ENCODE measurements at places on chromosomes 3 and 15. TPM values are rescaled to one million over a fixed set of nuclear protein-coding genes. Genes with fewer than 3 reads are reported as not detected.

DNA sequence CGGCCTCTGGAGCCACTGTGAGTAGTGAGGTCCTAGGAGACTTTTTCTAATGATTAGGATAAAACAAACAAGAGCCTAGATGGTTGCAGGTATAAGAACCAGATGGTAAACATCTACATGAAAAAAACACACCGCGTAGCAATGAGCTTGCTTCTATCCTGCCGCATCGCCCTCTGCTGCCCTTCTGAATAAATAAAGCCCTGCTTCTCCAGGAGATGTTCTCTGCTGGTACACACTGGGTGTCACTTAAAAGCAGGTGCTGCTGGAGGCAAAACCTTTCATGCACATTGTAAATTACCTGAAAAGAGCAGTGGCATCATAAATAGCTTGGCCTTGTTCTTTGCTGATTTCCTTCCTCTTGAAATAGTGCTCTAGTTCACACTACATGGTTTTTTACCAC lies 164.4 kb upstream of the TOPAZ1 start:
- no peak for DNase-seq

GRCh38 chr3:37680401-37680800 lies 181.3 kb upstream of the CTDSPL start:
- no peak for DNase-seq

- DNase-seq, result no peak
These were observed 19.8 kb downstream of the CYP19A1 start for GRCh38 chr15:51318382-51319150.

Gene TICRR
- 2.9 TPM for total RNA-seq

GRCh38 chr3:8983591-8983990 lies 20.3 kb upstream of the RAD18 start:
- no peak for DNase-seq

Gene CCR3
- not detected for total RNA-seq

Gene RPL39L
- 10.7 TPM for total RNA-seq

DNA sequence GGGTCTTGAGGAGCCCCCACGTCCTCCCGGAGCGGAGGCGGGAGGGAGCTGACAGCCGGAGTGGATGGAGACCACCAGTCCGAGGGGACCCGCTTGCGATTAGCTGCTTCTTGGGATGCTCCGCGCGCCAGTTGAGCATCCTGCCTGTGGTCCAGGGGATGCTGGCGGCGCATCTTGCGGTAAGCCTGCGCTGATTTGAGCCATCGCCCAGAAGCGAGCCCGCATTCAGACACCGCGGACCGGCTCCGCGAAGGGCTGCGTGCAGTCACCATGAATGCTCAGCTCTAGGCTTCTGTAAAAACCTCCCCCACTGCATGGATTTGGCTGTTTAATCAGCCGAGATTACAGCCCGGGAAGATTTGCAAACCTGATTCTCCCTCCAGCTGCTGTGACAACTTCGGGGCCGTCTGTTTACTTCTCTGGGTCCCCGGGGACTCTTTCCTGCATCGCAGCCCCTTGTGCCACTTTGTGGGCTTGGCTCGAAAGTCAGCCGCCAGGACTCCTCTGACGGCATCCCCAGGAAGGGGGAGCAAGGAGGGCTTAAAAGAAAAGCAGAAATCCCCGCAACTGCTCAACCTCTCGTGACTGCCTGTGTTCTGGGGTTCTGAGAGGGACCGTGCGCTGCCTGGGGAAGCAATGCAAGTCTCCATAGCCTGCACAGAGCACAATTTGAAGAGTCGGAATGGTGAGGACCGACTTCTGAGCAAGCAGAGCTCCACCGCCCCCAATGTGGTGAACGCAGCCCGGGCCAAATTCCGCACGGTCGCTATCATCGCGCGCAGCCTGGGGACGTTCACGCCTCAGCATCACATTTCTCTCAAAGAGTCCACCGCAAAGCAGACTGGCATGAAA lies 171.1 kb downstream of the KCNAB1 start:
- no peak for DNase-seq

Gene LINGO1
- total RNA-seq, result 1.8 TPM

GRCh38 chr15:63072023-63072650 lies 29.6 kb downstream of the TPM1 start:
- DNase-seq, result no peak

GRCh38 chr15:73650416-73651126 lies 17.4 kb upstream of the NPTN start:
- no peak for DNase-seq

DNA sequence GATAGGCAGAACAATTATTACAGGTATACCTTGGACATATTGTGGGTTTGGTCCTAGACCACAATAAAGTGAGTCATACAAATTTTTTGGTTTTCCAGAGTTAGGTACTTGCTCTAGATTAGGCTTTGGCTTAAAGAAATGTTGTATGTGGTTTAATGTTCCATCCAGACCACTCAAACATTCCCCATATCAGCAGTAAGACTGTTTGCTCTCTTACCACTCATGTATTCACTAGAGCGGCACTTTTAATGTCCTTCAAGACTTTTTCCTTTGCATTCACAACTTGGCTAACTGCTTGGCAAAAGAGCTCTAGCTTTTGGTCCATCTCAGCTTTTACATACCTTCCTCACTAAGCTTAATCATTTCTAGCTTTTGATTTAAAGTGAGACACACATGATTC lies 250.5 kb upstream of the SETMAR start:
- no peak for DNase-seq

DNA sequence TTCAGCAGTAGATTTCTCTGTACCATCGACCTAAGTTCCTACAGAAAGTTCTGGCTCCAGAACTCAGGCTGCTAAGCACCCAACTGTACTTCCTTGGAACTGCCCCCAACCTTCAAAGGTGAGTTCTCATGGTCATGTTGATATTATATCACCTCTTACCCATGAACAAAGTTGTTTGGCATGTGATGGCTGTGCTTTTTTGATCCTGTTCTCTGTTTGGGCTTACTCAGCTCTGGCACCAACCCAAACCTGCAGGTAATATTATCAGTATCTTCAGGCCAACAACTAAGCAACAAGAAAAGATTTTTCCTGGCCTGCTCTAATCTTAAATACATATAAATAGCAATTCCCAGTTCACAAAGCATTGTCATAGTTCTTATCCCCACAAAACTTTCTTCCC lies 318.7 kb upstream of the LMCD1 start:
- no peak for DNase-seq

Gene C3orf70
- 29.9 TPM for total RNA-seq

Gene ISG20
- 1.7 TPM for total RNA-seq

- no peak for DNase-seq
These were observed 74.7 kb upstream of the SNRK start for GRCh38 chr3:43211681-43212080.

DNA sequence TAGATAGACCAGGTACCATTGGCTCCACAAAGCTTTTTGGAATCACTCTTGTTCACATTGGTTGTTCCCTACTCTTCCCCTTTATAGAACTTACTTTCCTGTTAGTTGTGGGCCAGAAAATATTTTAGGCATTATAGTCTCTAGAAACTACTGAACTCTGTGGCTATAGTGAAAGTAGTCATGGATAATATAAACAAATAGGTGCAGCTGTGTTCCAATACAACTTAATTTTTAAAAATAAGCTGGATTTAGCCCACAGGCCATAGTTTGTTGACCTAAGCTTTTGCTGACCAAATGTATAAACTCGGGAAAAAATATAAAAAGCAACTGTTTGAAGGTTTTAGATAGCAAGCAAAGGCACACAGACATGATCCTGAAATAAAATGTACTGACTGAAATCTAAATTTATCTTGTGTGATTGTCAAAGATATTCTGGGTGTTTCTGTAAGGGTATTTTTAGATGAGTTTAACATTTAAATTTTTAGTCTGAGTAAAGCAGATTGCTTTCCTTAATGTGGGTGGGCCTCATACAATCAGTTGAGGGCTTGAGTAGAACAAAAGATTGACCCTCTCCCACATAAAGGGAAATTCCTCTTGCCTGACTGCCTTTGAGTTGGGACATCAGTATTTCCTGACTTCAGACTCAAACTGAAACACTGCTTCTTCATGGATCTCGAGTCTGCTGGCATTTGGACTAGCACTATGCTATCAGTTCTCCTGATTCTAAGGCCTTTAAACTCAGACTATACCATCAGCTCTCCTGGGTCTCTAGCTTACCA lies 13.2 kb downstream of the IQCB1 start:
- no peak for DNase-seq

Gene SLC12A1
- total RNA-seq, result not detected

GRCh38 chr3:38585791-38586420 lies 63.6 kb downstream of the SCN5A start:
- no peak for DNase-seq

DNA sequence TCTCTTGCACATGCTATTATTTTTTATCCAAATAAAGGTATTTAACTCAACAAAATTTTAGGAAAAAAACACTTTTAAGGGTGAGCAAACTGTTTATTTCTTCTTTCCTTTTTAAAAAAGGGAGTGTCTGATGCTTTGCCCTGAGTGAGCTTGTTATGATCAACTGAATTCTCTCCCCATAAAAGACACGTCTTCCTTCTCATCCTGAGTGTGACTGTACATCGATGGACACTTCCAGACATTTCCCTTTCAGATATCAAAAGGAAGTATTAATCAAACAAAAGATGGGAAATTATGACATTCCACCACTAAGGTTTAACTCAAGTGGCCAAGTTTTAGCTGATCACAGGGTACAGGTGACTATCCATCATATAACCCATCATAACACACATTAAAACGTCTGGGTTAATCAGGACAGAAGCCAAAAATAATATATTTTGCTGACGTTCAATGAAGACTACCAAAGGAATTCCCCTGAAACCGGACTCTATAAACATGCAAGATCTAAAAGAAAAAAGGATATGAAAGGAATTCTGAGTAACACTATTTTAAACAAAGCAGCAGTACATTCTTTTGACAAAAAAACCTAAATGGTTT lies 354.8 kb downstream of the MECOM start:
- DNase-seq, result no peak

GRCh38 chr15:29889542-29890329 lies 67.5 kb upstream of the TJP1 start:
- no peak for DNase-seq

DNA sequence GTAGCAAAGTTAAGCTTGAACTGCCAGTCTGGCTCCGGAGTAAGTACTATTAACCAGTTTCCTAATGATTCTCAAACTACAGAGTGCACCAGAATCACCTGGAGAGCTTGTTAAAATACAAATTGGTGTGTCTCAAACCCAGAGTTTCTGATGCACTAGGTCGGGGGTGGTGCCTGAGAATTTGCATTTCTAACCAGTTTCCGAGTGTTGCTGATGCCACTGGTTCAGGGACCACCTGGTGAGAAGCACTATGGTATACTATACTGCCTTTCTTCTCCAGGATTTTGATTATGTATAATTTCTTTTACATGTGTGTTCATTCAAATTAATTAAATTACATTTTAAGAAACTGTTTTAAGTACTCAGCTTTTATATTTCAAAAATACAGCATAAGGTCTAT lies 48.8 kb upstream of the PLSCR5 start:
- no peak for DNase-seq

DNA sequence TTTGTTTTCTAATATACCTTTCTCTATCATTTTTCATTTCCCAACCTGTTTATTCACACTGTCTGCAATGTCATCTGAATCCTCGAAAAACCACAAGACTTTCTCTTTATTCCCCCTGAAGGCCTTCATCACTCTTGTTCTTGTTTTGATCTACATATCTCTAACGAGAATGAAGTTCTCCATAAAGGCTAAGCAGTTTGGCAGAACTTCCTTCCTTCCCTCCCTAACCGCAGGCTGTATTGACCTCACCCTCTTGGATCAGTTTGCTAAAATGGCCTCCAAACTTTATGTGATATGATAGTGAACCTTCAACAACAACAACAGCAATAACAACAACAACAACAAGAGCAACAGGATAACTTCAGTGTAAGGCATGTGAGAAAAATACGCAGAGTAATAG lies 392.8 kb downstream of the TIGIT start:
- DNase-seq, result no peak

Gene TGM4
- total RNA-seq, result not detected

DNA sequence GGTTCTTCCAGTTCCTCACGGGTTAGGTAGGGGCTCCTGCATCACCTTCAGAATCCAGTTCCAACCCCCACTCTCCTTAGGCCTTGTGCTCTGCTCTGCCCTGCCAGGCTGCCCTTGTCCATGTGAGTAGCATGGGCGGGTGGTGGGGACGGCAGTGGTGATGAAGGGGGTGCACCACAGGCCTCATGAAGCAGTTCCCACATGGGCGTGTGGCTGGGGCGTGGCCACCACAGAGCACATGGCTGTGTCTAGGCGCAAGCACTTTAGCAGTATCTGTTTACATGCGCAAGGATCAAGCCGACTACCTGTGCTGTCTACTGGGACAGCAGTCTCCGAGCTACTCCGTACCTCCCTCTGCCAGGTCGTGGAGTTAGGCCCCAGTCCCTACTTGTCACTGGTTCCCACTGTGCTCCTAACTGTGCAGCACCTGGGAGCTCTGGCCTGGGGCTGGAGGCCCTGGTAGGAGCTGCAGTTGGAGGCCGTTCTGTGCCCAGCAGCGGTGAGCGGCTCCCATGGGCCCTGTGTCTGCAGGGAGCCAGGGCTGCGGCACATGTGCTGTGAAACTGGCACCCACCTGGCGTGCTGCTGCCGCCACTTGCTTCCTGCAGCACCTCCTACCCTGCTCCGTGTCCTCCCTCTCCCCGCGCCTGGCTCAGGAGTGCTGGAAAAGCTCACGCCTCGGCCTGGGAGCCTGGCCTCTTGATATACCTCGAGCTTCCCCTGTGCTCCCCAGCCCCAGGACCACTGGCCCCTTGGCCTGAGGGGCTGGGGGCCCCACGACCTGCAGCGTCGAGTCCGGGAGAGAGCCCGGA lies 53.5 kb downstream of the PLXNA1 start:
- DNase-seq, result no peak

Gene ANKRD63
- not detected for total RNA-seq

DNA sequence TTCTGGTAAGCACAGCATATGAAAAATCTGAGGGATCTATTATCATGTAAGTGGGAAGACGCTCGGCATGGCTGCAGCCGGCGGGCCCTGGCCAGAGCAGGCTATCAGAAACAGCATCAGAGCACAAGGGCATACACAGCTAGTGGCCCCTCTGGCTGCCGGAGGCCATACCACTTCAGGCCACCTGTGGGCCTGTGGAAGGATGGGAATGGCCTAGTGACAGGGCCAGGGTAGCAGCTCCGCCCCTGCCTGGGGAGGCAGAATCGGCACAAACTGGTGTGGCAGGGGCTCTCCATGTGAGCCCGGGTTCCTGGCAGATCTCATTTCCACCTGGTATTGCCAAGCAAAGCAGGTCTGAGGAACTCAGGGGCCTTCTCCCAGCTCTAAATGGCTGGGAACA lies 46.4 kb downstream of the SH3BP5 start:
- no peak for DNase-seq

- DNase-seq, result no peak
These were observed 123.9 kb downstream of the ZMAT3 start for GRCh38 chr3:178947738-178948137.

Gene MRPL47
- total RNA-seq, result 34.3 TPM
